Type B pancreatic cell (in vitro differentiated cells): ENCODE measurements at places on chromosomes 12 and 14.

DNA sequence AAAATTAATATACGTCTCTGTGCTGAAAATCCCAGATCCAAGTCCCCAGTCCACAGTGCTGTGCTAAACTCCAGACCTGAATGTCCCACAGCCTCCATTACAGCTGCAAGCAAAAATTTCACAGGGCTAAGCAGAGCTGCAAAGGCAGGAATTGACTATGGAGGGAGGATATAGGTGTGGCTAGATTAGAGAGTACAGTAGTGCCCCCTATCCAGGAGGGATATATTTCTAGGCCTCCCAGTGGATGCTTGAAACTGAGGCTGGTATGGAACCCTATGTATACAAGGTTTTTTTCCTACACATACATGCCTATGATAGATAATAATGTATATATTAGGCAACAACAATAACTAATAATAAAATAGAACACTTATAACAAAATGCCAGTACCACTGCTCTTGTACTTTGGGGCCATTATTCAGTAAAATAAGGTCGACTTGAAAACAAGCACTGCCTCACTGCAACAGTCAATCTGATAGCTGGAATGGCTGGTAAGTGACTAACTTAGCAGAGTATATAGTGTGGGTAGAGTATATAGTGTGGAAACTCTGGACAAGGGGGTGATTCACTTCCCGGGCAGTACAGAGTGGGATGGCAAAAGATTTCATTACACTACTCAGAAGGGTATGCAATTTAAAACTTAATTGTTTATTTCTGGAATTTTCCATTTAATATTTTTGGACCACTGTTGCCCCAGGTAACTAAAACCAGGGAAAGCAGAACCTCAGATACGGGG lies 82.7 kb downstream of the C14orf132 start:
- H3K4me1 ChIP-seq = peaks cover 23% of the 10 kb centered on the region
- H3K27ac ChIP-seq = no peak overlapping the region
- H3K27me3 ChIP-seq = no peaks in the 10 kb centered on the region

DNA sequence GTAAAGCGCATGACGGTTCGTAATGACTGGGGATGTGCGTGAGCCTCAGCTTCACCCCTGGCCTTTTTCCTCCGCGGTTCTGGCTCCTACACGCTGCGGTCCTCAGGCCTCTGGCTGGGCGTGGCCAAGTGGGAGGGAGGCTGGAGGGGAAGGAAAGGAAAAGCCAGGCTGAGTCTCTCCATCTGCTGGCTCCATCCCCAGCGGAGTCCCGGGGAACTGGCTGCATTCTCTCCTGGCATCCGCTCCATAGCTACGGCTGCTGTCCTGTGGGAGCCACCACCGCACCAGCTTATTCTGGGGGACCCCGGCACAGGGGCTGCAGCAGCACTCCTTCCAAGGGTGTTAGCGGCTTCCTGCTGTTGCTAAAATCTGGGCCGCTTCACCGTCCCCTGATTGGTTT lies 68.2 kb upstream of the SLC24A4 start:
- no peak for DNase-seq
- H3K4me3 ChIP-seq = no peak overlapping the region
- H3K36me3 ChIP-seq = no peaks in the 10 kb centered on the region

DNA sequence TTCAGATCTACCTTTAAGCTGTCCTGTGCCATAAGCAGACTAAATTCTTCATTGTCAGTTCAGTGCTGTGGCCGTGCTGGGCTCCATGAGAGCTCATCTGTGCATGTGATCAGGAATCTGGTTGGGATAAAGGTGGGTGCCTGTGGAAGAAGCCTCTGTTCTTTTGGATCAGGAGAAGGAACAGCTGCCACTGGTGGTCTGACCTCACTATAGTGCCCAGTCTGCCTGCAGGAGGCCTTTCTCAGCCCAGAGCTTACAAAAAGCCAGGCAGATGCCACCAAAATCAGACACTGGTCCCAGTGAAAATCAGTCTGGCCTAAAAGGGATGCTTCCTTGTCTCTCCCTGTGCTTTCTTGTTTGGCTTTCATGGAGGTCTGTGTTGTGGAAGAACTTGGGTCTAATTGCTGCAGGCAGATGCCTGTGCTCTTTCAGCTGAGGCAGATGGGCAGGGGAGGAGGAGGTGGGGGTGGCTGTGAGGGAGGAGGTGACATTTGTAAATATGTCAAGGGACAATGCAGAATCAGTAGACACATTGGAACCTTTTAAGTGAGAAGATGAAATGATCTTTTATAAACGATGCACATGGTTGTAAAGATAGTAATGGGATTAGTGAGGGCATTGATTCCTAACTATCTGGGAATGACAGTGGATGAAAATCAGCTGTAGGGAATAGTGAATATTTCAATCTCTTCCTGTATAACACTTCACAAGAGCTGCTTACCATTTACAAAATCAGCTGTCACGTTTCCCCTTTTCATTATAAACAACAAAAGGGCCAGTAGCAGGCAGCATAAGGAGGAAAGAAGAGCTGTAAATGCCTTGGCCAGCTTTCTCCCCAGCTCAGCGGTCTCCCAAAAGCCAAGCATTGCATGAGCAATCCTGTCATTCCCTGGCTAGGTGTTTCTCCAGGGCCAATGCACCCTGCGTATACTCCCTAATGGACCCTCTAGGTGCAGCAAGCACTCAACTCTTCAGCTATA lies 44.6 kb downstream of the CACNA2D4 start:
- peaks cover 63% of the 10 kb centered on the region for H3K27me3 ChIP-seq
- H3K27ac ChIP-seq = no peak overlapping the region
- no peak overlapping the region for H3K4me3 ChIP-seq
- H3K36me3 ChIP-seq = no peaks in the 10 kb centered on the region

- no peak overlapping the region for H3K27ac ChIP-seq
- H3K4me3 ChIP-seq = no peak overlapping the region
- no peaks in the 10 kb centered on the region for H3K36me3 ChIP-seq
- H3K4me1 ChIP-seq = peaks cover 5% of the 10 kb centered on the region
- no peaks in the 10 kb centered on the region for H3K27me3 ChIP-seq
Measured at GRCh38 chr12:40726366-40726765, 34.1 kb downstream of the CNTN1 start.

DNA sequence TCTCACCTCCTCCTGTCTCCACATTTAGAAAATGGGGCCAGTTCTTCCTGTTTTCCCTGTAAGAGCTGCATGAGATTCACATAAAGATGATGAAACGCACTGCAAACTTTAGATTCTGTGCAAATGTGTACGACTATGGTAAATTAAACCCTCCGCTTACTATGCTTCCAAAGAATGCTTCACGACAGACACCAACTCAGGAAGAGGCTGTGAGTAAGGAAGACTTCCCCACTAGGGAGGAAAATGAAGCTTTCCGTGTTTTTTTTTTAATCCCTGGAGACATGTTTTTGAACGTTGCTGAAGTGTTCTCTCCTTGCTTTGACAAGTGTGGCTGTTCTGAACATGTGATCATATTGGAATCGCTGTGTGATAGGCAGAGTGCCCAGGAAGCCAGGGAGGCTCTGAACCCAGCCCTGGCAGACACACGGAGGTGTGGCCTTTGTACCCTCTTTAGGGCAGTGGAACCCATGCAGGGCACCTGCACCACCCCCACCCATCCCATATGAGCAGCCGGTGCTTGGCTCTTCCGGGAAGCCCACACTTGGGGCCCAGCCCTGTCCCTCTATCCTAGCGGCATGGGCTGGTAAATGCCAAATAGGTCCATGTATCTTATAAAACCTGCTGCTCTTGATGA lies 7.5 kb upstream of the SYNE3 start:
- H3K27ac ChIP-seq = peak overlapping the region; percentile 42
- peaks cover 20% of the 10 kb centered on the region for H3K4me1 ChIP-seq
- no peak for DNase-seq
- peak overlapping the region; percentile 32 for H3K4me3 ChIP-seq

DNA sequence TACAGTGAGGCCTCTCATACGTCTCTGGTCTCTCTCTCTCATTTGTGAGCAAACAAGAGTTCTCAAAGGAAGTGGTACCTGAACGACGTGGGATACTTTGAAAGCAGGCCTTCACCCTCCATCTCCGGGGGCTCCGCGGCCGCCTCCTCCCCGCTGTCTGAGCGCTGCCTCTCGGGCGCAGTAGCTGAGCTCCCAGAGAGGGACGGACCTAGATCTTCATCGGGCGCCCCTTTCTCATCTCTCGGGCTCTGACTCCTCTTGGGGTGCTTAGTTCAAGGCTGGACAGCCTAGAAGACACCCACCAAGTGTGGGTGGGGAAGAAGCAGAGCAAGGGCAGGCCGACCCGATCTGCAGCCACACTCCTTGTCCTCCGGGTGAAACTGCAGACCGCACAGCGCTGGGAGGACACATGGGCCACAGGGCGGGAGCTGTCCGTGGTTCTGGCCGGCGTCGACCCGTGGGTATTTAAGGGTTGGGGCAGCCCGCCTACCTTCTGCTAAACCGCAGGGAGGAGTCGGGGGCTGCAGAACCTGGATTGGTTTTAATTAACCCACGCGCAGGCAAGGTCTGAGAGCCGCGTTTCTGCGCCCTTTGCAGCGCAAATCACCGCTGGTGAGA lies 92.7 kb downstream of the PAH start:
- H3K27ac ChIP-seq = no peak overlapping the region
- peaks cover 59% of the 10 kb centered on the region for H3K27me3 ChIP-seq
- H3K4me3 ChIP-seq = no peak overlapping the region
- no peaks in the 10 kb centered on the region for H3K4me1 ChIP-seq
- DNase-seq = peak; percentile 79

DNA sequence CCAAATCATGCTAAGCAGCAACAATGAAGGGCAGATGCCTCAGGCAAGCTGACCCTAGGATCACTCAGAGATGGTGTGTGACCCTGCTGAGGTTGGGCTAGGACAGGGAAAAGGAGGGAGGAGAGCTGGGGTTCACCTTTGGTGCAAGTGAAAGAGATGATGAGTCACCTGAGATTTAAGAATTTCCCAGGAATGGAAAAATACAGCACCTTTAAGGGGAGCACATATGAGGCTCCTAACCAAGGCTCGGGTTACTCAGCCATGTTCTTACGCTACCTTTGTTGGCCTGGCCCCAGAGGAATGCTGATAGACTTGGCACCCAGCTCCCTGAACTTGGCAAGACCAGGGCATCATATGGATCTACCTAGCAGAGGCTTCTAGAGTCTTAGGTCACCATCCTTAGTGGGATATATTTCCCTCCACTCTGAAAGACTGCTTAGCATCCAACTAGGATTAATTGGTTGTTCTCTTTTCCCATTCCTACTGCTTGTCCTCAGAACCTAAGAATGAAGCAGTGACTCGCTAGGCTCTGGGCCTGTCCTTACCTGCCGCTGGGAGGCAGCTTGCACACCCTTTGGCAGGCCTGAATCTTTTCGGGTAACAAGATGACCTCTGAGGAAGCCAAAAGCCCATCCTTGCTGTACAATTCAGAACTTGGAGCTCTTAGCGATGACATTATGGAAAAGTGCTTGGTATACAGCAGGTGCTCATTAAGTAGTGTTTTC lies 4.0 kb upstream of the NAA25 start:
- DNase-seq = no peak
- H3K27ac ChIP-seq = peak overlapping the region; percentile 37
- H3K27me3 ChIP-seq = no peaks in the 10 kb centered on the region

GRCh38 chr14:103115845-103116572 lies 7.3 kb upstream of the TNFAIP2 start:
- H3K36me3 ChIP-seq = no peaks in the 10 kb centered on the region
- no peaks in the 10 kb centered on the region for H3K27me3 ChIP-seq
- H3K27ac ChIP-seq = no peak overlapping the region

DNA sequence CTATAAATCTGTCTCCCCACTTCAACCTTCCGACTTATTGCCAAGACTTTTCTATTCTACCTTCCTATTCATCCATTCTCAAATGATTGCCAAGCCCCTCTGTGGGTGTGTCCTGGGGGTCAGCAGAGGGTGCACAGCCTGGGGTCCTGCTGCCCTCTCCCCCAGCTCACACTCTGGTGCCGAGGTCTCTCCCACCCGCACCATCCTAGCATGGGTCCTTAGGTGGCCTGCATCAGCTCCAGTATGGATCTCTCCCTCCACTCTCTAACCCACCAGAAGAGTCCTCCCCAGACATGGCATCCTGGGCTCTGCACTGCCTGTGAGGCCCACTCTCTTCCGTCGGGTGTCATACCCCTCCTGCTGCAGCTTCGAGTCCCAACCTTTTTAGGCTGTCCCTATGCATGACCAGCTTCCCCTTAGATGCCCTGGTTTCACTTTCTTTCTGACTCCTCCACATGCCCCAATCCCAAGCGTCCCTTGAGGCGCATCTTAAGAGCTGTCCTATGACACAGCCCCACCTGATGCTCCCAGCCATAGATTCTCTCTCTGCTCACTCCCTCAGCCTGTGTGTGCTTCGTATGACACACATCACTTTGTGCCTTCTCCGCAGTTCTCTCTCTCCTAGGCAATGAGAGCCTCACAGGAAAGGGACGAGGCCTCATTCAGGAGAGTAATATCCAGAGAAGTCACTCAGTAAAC lies 43.9 kb downstream of the GIT2 start:
- H3K4me3 ChIP-seq = no peak overlapping the region
- no peaks in the 10 kb centered on the region for H3K27me3 ChIP-seq
- H3K27ac ChIP-seq = no peak overlapping the region
- H3K4me1 ChIP-seq = peaks cover 23% of the 10 kb centered on the region
- DNase-seq = no peak

DNA sequence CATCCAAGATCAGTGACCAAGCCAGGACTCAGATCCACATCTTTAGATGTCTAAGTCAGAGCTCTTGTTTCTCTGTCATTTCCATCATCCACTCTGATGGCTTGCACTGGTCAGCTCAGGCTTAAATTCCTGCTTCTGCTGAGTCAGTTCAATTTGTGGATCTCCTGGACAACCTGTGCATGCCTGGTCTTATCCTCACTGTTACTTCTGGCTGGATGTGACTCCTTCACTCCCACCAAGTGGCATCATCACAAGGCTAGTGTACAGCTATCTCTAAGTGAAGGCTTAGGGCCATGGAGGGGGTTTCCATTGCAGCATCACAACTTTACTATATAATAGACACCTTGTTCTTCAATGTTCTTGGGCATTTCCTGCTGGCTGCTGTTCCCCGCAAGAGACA lies 102.9 kb downstream of the EMP1 start:
- no peak overlapping the region for H3K4me3 ChIP-seq
- DNase-seq = no peak
- no peak overlapping the region for H3K27ac ChIP-seq
- H3K36me3 ChIP-seq = peaks cover 4% of the 10 kb centered on the region

DNA sequence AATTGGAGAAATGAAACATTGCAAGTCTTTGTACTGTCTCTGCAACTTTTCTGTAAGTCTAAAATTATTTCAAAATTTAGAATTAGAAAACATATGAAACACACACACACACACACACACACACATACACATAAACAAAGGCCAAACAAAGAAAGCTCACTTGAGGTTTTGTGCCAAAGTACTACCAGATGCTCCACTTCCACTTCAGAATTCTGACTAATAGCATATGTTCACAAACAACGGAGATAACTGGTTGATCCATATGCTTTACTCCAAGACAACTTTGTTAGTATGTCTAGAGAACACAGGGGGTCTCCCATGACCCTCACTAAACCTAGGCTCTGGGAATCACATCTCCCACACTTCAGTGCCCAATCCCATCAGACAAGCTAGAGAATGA lies 133.8 kb upstream of the CLEC14A start:
- no peak overlapping the region for H3K4me3 ChIP-seq
- H3K27ac ChIP-seq = no peak overlapping the region
- no peaks in the 10 kb centered on the region for H3K36me3 ChIP-seq
- no peaks in the 10 kb centered on the region for H3K4me1 ChIP-seq
- no peaks in the 10 kb centered on the region for H3K27me3 ChIP-seq
